Fibroblast of gingiva (primary cell): ENCODE measurements at places on chromosomes 16 and 17.

DNA sequence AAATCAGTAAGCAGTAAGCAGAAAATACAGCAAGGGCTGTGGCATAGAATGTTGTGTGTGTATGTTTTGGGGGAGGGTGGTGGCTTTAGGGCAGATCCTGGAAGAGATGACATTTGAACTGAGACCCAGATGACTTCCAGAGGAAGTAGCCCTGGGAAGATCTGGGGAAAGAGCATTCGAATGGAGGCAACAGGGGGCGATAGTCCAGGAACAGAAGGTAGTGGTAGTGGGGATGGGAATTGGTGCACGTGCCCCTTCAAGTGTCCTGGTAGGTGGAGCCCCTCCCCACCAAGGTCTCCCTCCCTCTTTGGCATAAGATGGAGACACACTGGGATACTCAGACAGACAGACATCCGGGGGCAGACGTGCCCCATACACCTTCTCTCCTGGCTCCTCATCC lies 14.1 kb downstream of the ARHGEF15 start:
- DNase-seq = no peak

DNA sequence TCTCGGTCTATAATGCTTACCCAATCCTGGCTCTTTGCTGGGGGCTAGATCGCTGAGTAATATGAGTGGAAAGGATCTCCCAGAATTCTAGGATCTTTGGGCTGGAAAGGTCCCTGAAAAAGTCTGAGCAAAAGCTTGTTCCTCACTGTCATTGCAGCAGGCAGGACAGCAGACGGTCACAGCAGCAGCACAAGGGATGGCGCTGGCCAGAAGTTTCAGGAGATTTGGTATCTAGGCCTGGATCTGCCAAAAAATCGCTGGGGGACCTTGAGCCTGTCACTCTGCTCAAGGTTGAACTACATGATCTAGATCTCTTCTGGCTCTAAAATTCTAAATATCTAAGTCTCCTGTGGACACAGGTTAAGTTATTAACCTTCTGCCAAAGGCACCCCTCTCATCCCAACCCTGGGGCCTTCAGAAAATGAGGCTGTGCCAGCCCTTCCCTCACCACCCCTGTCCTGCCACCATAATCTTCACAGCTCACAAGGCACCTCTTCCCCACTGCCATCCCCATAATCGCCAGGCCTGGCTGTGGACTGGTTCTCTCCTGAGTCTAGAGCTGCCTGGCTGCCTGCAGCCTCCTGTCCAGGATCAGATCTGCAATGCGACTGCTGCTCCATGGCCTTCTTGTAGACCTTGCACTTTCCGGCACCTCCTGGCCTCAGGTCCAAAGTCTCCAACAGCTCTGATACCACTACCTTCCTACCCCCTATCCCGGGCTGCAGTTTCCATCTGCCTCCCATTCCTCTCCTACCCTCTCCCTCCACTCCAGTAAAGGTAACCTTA lies 10.2 kb downstream of the MYO18A start:
- DNase-seq = no peak

GRCh38 chr17:43315369-43315768 lies 81.6 kb upstream of the RNU2-1 start:
- DNase-seq = no peak

DNA sequence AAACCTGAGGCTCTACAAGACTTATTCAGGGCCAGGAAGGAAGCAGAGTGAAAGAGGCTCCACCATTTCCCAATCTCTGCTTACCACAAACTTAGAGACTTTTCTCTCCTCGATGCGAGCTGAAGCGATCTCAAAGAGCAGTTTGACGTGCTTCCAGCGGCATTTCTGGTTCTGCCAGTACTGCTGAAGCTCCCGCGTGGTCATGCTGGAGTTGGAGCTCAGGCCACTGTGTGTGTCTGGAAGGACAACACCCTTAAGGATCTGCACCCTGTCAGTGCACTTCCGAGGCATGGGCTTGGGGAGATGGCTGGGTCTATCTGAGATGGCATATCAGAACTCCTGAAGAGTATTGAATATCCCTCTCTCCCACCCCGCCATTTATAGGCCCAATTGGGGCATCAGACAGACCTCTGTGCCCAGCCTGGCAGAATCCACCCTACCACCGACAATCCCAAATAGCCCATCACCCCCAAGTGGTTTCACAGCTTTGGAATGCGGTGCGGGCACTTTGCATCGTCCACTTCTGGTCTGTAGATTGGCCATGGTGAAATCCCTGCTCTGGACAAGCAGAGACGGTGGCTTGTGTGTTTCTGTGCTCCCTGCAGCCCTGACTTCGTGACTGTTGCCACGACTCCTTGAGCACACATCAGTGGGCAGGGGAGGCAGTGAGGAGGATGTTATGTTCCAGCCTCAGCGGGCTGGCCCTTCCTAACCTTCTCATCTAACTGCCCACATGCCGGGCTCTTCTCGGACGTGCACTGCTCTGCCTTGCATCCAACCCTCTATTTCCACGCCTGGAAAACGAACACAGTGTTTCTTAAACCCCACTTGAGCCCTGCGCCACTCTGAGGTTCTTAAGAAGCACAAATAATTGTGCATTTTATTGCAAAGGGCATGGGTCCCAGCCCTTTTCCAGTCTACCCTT lies 5.2 kb downstream of the SNX20 start:
- no peak for DNase-seq

- DNase-seq = no peak
Measured at GRCh38 chr17:10613775-10614513, 43.2 kb downstream of the MYH3 start.
